Dermis microvascular lymphatic vessel endothelial cell (primary cell): ENCODE measurements at places on chromosomes 1 and 21. TPM values are rescaled to one million over a fixed set of nuclear protein-coding genes. Genes with fewer than 3 reads are reported as not detected.
A peak's percentile ranks its signal among the peaks of the same experiment; 100 is the strongest.

The FAM110D gene
- 4.1 and 7.1 TPM in 2 replicates for total RNA-seq

The KRTAP12-2 gene
- not detected in 2 replicates for total RNA-seq

- DNase-seq: peak; percentile 67
Measured at GRCh38 chr1:175742790-175743459, 470 bp downstream of the TNR start.

DNA sequence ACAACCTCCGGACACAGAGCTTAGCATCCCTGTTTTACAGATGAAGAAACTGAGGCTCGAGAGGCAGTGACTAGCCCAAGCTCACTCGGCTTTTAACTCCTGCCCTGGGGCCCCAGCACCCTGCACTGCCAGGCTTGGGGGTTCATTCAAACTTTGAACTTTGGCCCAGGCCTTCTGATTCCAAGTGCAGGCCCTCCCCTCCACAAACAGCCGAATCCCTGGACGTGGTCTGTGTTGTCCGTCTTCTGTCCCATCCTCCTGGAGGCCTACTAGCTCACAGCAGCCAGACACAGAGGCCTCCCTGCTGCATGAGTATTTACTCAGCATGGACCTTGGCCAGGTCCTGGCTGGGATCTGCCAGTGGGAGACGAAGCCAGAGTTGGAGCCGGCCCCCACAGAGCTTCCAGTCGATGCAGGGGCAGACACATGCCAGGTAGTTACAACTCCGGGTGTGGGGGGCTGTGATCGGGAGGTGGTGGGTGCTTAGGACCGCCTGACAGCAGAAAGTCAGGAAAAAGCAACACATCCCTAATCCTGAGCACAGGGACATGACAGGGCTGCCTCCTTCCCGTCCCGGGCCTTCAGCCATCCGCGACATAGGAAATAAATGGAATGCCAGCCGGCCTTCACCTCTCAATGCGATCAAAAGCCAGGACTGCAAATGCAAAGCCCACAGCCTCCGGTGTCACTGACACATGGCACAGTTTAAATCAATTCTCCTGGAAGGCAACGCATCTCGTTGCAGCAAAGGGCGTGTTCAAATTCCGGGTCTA lies 7.4 kb downstream of the IFFO2 start:
- peak; percentile 41 for DNase-seq

DNA sequence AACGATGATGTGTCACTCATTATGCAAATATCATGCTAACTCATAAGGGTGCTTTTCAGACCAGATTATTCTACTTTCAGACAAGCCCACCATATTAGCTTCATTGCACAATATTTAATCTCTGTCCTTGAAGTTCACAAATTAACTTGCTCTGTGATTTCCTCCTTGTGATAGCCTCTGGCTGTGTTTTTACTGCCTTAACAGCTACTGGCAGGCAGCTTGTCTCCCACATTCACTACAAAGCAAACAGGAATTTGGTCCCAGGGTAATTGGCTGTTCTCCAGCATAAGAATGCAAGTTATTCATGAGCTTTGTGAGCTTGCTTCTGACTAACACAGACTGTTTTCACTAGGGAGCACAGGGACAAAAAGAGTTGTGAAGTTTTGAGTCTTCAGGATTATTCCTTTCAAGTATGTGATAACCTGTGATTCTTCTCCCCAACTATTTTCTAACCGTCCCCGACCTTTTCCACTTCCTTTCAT lies 87.9 kb upstream of the HMCN1 start:
- DNase-seq: peak; percentile 98

GRCh38 chr21:41584603-41585176 lies 76.7 kb upstream of the TMPRSS2 start:
- DNase-seq: no peak

GRCh38 chr1:206878456-206878855 lies 13.0 kb downstream of the IL20 start:
- no peak for DNase-seq

GRCh38 chr21:36589352-36589971 lies 109.5 kb upstream of the SIM2 start:
- peak; percentile 51 for DNase-seq

DNA sequence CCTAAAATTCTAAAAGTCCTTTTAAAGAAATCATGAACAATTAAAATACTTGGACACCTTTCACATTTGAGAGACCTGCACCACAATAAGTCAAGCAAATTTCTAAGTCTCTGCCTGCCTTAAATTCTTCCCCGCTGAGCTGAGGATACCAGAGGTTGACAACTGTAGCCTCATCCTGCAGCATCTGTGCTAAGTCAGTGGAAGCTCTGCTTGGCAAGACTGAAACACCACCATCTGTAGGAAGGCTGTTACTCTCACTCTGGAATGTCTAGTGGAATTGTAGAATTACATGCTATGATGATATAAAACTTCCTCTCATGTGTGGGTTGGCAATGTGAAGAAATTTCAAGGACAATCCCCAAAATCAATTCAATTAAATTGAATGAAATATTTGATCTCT lies 1756.5 kb downstream of the NCAM2 start:
- no peak for DNase-seq

DNA sequence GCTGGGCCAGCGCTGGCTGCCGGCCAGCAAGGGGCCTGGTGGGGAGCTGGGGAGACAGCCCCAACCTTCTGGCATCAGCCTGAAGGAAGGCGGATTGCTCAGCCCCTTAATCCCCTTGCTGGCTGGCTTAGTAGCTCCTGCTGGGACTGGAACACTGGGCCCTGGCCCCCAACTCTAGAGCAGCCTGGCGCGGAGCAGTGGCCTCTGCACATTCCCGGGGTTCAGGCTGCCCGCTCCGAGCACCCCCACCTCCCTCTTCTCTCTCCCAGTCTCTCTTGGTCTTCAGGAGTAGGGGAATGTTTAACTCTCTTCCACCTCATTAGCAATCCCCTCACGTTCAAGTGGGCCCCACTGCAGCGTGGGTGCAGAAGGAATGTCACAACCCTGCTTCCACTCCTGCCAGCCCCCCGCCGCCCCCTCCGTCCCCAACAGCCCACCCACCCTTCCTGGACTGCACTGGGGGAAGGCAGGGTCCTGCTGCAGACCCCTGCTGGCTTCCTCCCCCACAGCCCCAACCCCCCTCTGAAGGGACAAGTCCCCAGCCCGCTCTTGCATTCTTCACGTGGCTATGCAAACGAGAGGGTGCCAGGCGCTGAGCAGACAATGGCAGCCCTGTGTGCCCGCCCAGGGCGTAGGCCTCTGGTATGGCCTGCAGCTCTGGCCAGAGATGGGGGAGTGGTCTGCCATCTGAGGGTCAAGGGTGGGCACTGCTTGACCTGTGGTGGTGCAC lies 980 bp upstream of the CLDN19 start:
- no peak for DNase-seq

DNA sequence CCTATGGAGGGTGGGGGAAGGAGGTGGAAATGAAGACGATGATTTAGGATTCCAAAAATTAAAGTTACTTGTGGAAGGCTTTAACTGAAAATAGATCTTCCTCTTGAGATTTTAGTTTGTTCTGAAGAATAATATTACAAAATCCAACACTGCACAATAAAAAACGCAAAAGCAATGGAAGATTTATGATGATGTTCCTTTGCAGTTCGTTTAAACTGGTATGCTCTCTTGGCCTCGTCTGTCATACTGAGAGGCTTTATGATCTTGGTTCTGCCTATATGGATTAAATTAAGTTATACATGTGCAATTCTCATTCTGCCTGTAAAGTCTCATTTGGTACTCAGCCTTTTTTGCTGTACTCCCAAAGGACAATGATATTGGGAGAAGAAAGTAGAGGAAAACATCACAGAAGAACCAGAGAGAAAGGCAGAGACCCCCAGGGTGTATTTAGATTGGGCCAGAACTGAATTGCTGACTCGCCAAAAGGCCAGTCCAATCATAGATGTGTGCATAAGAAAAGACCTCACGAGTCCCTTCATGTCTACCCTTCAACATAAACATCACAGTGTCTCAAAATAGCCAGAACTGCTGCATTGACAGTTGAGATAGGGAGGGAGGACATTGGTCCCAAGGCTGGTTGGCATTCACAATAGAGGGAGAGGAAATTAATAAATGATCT lies 188.6 kb downstream of the GREM2 start:
- no peak for DNase-seq
